ENCODE measurements at places on chromosomes 13 and 19.

GRCh38 chr19:572743-573518, 535 bp downstream of the BSG start:
- DNase-seq, result no peak

DNA sequence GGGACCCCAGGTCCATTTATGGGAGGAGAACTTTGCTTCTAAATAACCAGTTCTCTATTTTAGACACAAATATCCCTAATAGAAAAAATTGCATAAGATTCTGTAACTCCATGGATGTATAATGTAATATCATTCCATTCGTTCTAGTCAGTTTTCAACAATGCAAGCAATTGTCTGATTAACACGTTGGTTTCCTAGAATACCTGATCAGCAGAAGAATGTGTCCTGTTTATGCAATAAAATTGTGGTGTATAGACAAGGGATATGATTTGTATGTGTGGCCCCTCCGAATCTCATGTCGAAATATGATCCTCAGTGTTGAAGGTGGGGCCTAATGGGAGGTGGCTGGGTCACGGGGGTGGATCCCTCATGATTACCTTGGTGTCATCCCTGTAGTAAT, 62.1 kb downstream of the RUBCNL start:
- no peak for DNase-seq

GRCh38 chr19:49125025-49125731, 5.8 kb downstream of the PPFIA3 start:
- no peak for DNase-seq

DNA sequence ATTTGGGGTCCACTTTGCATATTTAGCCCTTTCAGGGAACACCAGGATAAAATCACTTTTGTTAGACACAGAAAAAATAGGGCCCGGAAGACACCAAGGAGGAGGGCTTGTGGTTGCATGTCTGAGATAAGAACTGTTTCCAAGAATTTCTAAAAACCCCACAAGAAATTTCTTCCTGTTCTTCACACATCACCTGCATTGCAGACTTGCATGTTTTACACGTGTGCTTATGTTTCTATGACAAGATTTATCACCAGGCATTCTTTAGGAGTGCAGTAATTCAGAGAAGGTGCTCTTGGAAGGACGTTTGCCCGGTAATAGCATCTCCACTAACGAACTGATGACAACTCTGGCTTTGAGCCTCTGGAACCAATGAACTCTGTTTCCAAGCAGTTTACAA, 7.1 kb upstream of the ACTL9 start:
- DNase-seq, result no peak

All from stimulated activated CD8-positive, alpha-beta memory T cell treated with anti-CD3 and anti-CD28 coated beads, Interleukin-15, amount 100 ng/mL, for 1 hour (primary cell).